Hematopoietic multipotent progenitor cell treated with erythropoietin and hydrocortisone succinate and interleukin-3 and kit ligand, for 15 days (in vitro differentiated cells): ENCODE measurements at places on chromosomes 16 and 17.

DNA sequence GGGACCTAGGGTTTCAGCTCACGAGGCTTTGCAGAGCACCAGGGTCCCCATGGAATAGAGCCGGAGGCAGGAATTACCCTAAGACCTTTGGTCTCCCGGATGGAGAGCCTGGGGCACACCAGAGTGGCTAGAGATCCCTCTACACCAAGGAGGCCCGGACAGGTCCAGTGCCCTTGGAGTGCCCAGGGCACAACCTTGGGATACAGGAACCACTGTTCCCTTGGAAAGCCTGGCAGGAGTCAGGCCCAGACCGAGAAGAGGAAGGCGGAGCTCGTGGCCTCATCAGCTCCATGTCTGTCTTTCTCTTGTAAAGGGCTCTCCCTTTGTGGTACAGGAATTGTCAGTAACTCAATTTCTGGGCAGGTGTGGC is 3.8 kb upstream of the DBNDD1 start:
- DNase-seq: no peak

- DNase-seq: peak; percentile 49
These were observed 658 bp downstream of the TNFRSF12A start for GRCh38 chr16:3020604-3021448.

DNA sequence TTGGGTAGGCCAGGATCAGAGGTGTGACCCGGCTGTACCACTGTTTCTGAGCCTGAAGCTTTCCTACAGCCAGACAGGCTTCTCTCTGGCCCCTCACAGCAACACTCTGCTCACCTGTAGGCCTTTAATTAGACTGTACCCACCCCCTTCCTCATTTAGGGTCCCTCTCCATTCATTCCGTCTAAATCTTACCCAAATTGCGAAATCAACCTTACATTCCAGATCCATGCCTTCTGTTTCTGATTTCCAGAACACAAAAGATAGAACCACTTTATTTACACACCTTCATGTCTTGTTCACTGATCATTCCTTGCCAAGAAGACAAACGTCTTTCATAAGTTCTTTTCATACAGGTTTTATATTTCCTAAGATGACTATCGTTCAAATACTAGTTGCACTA is 160.8 kb downstream of the ZNF18 start:
- no peak for DNase-seq

GRCh38 chr17:55622547-55622946 is 100.1 kb downstream of the TMEM100 start:
- DNase-seq: no peak

DNA sequence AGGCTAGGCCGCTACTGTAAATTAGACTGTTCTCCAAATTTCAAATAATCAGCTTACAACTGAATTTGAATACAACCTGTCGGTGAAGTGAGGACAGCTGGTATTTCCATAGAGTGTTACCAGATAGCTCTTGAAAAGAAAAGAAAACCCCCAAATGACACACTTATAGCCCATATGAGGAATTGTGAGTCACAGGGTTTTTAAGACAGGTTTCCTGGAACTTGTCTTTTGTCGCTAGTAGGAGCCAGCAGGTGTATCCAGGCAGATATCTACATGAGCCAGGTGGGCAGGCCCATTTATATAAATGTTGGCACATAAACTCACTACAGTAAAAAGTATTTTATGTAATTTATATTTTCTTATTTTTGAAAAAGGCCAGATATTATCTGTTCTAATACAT is 24.0 kb downstream of the TNRC6A start:
- no peak for DNase-seq

DNA sequence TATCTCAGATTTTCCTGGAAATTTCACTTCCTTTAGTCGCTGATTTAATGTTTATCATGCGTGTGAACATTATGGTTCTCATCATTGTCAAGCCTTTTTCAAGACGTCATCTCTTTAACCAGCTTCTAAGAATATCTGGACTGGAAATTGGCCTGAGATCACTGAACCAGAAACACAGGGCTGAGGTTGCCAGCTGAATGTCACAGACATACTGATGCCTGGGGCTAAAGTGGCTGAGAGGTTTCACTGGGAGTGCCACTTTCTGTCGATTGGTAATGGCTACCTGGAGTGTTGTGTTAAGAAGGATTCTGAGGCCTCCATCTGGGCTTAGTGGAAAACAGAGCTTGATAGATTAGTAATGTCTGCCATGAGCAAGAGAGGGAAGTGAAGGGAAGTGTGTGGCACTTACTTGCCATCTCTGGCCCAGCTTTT is 54.2 kb downstream of the CRISPLD2 start:
- no peak for DNase-seq
